Stimulated activated CD4-positive, alpha-beta T cell treated with anti-CD3 and anti-CD28 coated beads, Interleukin-15, amount 100 ng/mL, for 48 hours (primary cell): ENCODE measurements at places on chromosomes 5 and 9.

DNA sequence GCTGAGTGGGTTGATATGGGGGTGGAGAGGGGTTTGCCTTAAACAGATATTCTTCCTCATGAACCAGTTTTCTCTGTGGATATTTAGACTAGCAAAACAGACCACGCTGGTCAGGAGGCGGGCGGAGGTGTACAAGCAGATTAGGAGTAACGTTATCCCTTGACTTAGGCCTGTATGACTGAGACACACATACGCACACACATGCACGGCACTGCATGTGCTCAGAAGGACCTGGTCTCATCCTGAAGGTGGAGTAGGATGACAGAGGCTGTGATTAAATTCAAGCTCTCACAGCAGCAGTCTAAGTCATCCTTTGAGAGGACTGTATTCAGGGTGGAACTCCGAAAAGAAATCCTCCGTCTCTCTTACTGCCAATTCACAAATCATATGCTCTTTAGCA lies 209.7 kb downstream of the DIRAS2 start:
- DNase-seq = no peak

GRCh38 chr5:88813805-88814575 lies 69.0 kb downstream of the MEF2C start:
- no peak for DNase-seq

GRCh38 chr5:77590347-77590746 lies 48.2 kb downstream of the OTP start:
- no peak for DNase-seq

DNA sequence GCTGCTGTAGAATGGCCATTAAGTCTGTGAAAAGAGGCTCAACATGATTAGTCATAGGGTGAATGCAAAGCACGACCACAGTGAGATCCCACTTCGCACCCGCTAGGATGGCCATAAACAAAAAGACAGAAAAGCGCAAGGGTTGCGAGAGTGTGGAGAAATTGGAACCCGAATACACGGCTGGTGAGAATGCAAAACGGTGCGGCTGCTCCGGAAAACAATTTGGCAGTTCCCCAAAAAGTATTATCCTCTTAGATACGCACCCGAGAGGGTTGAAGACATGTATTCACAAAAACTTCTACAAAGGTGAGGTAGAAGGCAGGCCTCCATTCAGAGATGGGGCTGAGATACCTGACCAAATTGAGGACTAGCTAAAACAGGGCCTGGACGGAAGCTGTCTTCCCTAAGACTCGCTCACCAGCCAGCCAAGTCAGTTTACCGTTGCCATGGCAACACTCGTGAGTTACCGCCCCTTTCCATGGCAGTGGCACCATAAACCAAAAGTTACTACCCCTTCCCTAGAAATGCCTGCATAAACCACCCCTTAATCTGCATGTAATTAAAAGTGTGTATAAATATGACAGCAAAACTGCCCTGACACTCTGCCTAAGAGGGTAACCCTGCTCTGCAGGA lies 726 bp upstream of the PSMB7 start:
- no peak for DNase-seq

DNA sequence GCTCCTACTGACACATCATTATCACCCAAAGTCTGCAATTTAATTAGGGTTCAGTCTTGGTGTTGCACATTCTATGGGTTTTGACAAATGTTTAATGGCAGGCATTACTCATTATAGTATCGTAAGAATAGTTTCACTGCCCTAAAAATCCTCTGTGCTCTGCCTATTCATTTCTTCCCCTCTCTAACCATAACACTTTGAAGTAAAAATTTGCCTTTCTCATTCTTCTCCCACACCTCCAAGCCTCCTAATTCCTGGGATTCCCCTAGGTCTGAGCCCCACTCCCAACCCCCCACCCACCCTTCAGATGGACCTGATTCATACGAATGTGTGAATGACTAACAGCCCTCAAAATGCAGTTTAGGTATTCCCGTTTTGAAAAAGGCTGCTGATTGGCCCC lies 18.4 kb downstream of the ENC1 start:
- no peak for DNase-seq

- DNase-seq = no peak
Observed at GRCh38 chr9:95971815-95972214, 96.3 kb downstream of the ERCC6L2 start.

GRCh38 chr9:99345942-99346341 lies 123.9 kb downstream of the SEC61B start:
- no peak for DNase-seq

GRCh38 chr5:175582697-175583096 lies 75.2 kb upstream of the HRH2 start:
- DNase-seq = no peak

- no peak for DNase-seq
Observed at GRCh38 chr9:73893230-73893629, 603.9 kb upstream of the RORB start.

DNA sequence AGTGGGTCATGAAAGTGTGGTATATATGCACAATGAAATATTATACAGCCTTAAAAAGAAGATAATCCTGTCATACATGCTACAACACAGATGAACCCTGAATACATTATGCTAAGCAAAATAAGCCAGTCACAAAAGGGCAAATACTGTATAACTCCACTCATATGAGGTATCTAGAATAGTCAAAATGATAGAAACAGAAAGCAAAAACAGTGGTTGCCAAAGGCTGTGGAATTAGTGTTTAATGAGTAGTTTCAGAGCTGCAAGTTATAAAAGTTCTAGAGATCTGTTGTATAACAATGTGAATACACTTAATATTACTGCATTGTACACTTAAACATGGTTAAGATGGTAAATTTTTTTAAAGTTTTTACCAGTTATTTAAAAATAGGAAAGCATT lies 135.0 kb downstream of the OXCT1 start:
- DNase-seq = no peak

GRCh38 chr5:68419637-68420452 lies 204.3 kb downstream of the PIK3R1 start:
- DNase-seq = no peak

DNA sequence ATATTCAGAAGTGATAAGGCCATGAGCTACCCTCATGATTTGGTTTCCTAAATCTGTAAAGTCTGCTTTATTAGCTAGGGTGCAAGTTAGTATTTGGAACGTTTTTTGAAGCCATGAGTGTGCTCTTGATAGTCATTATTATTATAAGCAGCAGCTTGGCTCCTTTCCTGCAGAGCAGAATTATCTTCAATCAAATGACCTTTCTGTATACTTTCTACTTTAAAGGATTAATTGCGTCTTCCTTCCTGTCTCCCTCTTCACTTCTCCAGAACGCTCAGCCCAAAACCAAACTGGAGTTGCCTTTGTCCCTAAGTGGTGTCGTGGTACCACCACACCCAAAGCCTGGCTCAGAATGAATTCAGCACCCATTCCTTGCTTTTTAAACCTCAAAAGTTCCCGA lies 211.3 kb downstream of the ARHGAP26 start:
- DNase-seq = no peak

DNA sequence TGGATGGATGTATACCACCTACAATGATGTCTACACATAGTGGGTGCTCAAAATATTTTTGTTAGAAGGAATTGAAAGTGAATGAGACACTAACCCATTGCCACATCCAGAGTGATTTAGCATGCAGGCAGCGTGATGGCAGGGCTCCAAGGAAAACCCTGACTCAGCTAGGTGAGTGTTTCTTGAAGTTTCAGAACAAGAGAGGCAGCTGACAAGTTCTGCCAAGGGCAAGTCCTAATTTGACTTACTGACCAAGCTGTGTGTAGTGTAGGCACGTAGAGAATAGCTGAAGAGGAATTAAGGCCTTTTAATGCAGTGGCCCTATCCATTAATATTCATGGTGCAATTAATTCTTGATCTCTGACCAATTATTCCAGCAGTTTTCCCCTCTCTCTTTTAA lies 107.8 kb upstream of the ATP10B start:
- DNase-seq = no peak

DNA sequence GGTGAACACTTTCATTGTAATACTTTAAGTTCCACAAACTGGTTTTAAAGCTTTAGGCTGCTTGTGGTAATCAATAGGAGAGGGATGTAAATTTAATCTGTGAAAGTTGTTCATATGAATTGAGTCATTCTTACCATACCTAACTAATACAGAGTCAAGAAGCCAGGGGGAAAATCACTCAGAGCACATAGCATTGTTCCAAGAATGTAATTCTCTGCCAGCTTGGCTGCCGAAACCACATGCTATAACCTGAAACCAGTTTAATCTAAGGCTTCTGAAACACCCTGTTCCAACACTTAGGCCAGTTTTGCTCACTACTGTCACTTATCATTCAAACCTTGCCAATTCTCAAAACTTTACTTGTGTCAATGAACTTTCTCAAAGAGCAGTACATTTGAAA lies 528.8 kb upstream of the GRAMD2B start:
- no peak for DNase-seq

- no peak for DNase-seq
Observed at GRCh38 chr9:130186839-130187522, 14.8 kb downstream of the NCS1 start.

GRCh38 chr5:132221781-132222648 lies 5.6 kb downstream of the P4HA2 start:
- no peak for DNase-seq

- no peak for DNase-seq
Observed at GRCh38 chr5:133932441-133933168, 35.8 kb downstream of the C5orf15 start.

- DNase-seq = no peak
Observed at GRCh38 chr5:87069974-87070608, 197.6 kb upstream of the RASA1 start.

DNA sequence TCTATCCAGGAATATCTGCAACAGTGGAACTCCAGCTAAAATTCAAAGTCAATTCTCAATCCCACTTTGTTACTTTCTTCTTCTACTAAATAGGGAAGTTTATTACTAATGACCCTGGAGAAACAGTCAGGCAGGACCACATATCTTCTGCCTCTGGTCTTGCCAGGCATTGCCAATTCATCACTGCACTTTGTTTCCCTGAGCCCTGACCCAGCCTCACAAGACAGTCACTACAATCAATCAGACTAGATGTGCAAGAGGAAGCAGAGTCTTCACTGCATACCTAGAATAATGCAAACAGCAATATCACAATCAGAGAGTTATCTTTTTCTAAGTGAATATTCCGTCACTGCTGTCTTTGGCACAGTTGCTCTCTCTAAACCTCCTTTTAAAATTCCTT lies 74.9 kb upstream of the GAS1 start:
- no peak for DNase-seq

GRCh38 chr9:71308454-71308853 lies 187.0 kb upstream of the TRPM3 start:
- no peak for DNase-seq

DNA sequence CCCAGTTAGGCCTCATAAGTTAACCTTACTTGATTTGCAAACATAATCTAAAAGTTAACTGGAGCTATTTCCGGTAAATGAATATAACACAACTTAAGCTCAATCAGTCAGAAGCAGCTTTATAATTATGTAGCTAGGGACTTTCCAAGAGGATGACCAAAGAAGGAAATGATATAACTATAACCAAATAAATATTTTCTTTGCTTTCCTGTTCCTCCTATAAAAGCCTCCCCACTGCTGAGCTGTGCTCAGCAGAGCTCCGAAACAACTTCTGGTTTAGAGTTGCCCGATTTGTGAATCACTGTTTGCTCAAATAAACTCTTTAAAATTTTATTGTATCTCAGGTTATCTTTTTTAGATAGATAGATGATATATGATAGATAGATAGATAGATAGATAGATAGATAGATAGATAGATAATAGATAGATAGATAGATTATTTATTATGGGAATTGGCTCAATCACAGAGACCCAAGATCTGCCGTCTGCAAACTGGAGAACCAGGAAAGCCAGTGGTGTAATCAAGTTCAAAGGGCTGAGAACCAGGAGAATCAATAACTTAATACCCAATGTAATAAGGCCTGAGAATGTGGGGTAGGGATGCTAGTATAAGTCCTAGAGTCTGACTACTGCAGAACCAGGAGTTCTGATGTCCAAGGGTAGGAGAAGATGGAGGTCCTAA lies 19.3 kb upstream of the TMEM161B start:
- no peak for DNase-seq

- no peak for DNase-seq
Observed at GRCh38 chr5:123286891-123287290, 136.3 kb downstream of the CEP120 start.

DNA sequence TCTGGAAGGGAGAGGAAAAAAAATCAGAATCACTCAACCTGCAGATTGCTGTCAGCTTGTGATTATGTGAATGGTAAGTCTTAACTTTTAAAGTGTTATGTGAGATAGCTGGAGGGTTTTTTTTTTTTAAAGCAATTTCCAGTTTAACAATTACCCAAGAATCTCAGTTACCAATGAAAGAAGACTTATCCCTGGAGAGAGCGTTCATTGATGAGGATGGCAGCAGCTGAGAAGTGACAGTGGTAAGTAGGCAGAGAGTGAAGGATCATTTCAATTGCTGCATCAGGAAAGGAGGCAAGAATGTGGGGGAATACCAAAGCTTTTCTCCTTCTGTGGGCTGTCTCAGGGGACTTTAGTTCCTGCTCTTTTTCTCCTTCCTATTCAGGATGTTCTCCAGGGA lies 370.2 kb upstream of the C9orf72 start:
- no peak for DNase-seq

- no peak for DNase-seq
Observed at GRCh38 chr5:173747876-173748275, 131.4 kb upstream of the BOD1 start.

DNA sequence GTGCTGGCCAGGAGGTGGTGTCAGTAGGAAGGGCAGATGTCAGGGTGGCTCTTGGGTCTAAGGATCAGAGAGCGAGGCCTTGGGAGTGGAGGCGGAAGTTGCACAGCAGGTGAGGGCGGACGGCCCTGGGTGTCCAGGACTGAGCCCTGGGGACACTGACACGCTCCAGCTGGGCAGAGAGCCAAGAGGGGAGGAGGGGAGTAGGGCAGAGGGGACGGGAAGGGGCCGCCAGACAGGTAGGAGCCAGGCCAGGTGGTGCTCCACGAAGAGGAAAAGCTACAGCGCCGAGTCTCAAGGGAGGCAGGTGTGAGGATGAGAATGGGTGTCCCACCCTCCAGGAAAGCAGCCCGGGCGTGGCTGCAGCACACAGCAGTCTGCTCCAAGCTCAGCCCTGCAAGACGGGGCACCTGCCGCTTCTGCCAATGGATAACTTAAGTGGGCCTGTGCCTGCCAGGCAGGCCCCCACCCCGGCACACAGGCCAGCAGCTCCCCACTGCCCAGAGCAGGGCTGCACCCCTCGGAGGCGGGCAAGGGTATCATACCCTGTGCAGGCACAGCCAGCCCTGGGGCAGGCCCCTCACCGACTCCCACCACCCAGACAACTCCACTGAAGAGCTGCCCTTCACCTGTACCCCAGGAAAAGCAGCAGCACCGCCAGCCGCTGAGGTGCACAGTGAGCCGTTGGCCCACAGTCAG lies 4.9 kb downstream of the TPRN start:
- no peak for DNase-seq

DNA sequence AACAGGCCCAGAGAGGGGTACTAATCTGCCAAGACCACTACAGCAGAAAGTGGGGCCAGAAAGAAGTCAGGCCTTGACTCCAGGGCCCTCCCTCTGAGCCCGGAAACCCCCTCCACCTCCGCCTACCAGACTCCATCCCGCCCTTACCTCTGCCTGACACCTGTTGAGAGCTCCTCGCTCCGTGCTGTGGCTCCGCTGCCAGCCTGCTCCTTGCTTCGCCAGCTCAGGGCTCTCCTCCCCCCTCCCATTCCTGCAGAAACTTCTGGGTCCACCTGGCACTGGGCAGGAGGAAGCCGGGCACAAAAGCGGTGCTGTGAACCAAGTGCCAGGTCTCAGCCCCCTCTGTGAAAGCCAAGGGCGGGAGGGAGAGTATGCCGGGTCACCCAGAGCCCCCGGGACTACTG lies 6.4 kb upstream of the ST6GALNAC6 start:
- no peak for DNase-seq

GRCh38 chr5:164708831-164709230 lies 1203.4 kb downstream of the MAT2B start:
- no peak for DNase-seq

GRCh38 chr9:3043369-3043768 lies 199.5 kb upstream of the PUM3 start:
- no peak for DNase-seq
